Activated B cell treated with CpG ODN at 0.5 μM for 24 hours (primary cell): ENCODE measurements at places on chromosomes 12 and 14.

GRCh38 chr14:79179985-79180384 lies 1009.8 kb downstream of the NRXN3 start:
- DNase-seq: no peak

- DNase-seq: no peak
Observed at GRCh38 chr14:100031506-100032281, 33.5 kb upstream of the EVL start.

GRCh38 chr12:66627270-66627987 lies 51.4 kb downstream of the GRIP1 start:
- DNase-seq: no peak

- no peak for DNase-seq
Observed at GRCh38 chr12:86293682-86294240, 37.6 kb upstream of the MGAT4C start.
